GM12878 (cell line): ENCODE measurements at places on chromosomes 5 and 9. TPM values are rescaled to one million over a fixed set of nuclear protein-coding genes. Genes with fewer than 3 reads are reported as not detected.

GRCh38 chr9:128916204-128916603, 4.6 kb upstream of the PHYHD1 start:
- H3K4me3 ChIP-seq = no peak overlapping the region
- H3K36me3 ChIP-seq = peaks cover 3% of the 10 kb centered on the region; the same call in 1 of the 2 replicates
- H3K27me3 ChIP-seq = no peaks in the 10 kb centered on the region
- DNase-seq = no peak
- H3K4me1 ChIP-seq = no peaks in the 10 kb centered on the region

DNA sequence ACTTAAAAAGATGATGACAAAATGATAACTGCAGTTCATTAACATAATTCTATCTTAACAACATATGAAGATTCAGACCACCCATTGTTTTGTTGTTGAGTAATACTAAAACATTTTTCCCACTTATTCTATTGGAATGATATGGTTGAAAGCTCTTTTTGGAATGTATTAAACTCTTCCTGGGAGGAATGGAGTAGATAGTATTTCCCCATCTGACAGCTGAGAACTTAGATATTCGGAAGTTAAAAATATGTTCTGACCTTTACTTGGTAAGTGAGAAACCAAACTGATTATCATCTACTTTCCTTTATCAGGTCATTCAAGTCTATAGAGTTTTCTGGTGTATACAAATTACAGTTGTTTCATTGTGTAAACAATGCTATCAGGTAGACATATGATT, 452.9 kb downstream of the CSNK1G3 start:
- H3K4me3 ChIP-seq = no peak overlapping the region
- H3K36me3 ChIP-seq = no peaks in the 10 kb centered on the region

DNA sequence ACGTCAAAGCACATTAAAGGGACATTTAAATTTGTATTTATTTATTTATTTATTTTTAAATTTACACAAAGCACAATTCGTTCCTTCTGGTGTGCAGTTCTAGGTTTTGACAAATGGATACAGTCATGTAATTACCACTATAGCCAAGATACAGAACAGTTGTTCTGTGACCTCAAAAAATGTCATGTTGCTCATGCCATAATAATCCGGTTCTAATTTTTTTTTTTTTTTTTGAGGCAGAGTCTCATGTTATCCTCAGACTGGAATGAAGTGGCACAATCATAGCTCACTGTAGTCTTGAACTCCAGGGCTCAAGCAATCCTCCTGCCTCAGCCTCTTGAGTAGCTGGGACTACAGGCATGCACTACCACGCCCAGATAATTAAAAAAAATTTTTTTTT, 7.8 kb downstream of the IGFBPL1 start:
- no peaks in the 10 kb centered on the region for H3K4me1 ChIP-seq
- no peaks in the 10 kb centered on the region for H3K36me3 ChIP-seq
- DNase-seq = no peak
- no peak overlapping the region for H3K27ac ChIP-seq
- no peak overlapping the region for H3K4me3 ChIP-seq

GRCh38 chr9:83582029-83582428, 40.9 kb upstream of the IDNK start:
- H3K36me3 ChIP-seq = no peaks in the 10 kb centered on the region
- no peak overlapping the region for H3K27ac ChIP-seq
- H3K27me3 ChIP-seq = no peaks in the 10 kb centered on the region
- DNase-seq = no peak
- H3K4me3 ChIP-seq = no peak overlapping the region

DNA sequence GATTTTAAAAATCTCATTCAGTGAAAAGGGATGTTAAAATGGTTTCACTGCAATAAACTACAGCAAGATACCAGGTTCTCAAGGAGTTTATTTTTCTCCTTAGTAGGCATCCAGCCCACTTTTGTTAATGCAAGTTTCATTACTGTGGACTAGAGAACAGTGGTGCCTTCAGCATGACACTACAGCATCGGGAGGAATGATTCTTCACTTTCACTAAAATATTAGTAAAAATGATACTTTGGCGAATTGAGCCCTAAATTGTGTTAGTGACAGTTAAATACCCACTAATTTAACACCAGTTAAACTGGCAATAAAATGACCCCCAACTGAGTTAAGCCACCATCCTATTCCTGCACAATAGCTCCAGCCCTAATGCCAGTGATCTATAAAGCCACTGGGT, 152.2 kb upstream of the MPDZ start:
- no peak for DNase-seq
- no peak overlapping the region for H3K4me3 ChIP-seq
- H3K36me3 ChIP-seq = no peaks in the 10 kb centered on the region

DNA sequence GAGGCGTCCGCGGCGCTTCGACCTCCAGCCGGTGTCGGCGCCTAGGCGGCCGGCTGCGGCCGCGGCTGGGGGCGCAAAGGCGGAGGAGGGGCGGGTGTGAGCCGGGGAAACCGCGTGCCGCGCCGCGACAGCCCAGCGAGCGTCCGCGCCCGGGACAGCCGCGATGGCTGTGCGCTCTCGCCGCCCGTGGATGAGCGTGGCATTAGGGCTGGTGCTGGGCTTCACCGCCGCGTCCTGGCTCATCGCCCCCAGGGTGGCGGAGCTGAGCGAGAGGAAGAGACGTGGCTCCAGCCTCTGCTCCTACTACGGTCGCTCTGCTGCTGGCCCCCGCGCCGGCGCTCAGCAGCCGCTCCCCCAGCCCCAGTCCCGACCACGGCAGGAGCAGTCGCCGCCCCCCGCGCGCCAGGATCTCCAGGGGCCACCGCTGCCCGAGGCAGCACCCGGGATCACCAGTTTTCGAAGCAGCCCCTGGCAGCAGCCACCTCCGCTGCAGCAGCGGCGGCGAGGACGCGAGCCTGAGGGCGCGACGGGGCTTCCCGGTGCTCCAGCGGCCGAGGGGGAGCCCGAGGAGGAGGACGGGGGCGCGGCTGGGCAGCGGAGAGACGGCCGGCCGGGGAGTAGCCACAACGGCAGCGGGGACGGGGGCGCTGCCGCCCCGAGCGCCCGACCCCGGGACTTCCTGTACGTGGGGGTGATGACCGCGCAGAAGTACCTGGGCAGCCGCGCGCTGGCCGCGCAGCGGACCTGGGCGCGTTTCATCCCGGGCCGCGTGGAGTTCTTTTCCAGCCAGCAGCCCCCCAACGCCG, 605 bp downstream of the CHSY3 start:
- no peaks in the 10 kb centered on the region for H3K36me3 ChIP-seq
- peak overlapping the region; percentile 41; the same call in 1 of the 2 replicates for H3K4me3 ChIP-seq
- H3K4me1 ChIP-seq = no peaks in the 10 kb centered on the region
- H3K27me3 ChIP-seq = peaks cover 6% of the 10 kb centered on the region
- H3K27ac ChIP-seq = no peak overlapping the region
- no peak for DNase-seq

PDE6A gene
- not detected in 2 replicates for total RNA-seq

DNA sequence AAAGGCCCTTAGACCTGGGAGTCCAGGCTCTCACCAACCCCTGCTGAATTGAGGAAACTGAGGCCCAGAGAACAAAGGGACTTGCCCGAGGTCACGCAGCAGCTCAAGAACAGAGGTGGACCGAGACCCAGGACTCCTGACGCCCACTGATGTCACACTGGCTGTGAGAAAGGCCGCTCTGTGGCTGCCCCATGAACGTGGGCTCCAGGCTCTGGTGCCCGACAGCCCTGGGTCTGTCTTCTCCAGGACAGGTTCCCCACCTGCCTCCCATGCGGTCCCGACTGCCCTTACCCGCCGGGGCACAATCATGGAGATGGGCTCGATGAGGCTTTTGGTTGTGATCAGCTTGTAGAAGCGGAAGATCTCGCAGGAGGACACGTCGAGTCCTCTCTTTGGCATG, 9.3 kb upstream of the TRIM14 start:
- peaks cover 12% of the 10 kb centered on the region for H3K4me1 ChIP-seq
- no peak overlapping the region for H3K27ac ChIP-seq
- no peak overlapping the region for H3K4me3 ChIP-seq

PIP5K1B gene
- 14.5 and 16.2 TPM in 2 replicates for total RNA-seq

DNA sequence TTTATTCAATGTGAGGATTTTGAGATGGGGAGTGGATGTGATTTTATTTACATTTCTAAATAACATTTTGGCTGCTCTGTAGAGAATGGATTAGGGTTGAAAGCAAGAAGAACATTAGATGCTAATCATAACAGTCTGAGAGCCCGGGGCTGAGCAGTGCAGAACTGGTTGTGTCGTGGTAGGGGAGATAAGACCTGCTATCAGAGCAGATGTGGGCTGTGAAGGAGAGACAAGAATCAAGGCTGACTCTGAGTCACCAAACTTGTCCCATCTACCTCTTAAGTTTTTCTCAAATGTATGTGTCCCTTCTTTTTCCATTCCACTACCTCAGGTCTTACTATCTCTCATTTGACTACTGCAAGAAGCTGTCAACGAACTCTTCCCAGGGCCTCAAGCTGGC, 35.4 kb upstream of the SLC28A3 start:
- no peak overlapping the region for H3K4me3 ChIP-seq
- H3K36me3 ChIP-seq = no peaks in the 10 kb centered on the region
- H3K27ac ChIP-seq = no peak overlapping the region
- no peaks in the 10 kb centered on the region for H3K4me1 ChIP-seq
- no peak for DNase-seq
- H3K27me3 ChIP-seq = no peaks in the 10 kb centered on the region

DNA sequence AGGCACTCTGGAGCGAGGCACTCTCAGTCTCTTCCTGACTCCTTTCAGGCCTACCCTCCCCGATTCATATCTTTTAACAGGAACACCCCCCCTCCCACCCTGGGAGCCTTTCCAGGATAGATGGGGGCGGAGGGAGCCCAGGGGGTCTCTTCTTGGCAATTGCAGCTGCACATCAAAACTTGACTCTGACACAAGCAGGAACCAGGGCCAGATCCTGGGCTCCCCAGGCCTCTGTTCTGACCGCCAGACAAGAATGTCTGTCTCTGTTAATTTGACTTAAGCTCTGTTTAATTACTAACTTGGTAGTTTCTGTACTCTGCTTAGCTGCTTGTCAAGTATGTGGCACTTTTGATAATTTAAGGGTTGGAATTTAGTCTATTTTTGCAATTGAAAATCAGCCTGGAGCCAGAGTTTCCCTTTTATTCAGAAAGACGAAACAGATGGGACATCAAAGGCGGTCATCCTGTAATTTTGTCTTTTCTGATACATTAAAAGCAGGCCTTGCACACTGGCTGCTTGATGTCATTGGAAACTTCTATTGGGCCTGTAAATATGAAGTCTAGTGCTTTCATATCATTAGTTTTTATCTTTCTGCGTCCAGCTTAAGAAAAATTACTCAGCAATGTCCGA, 43.3 kb downstream of the ACTL7B start:
- H3K27ac ChIP-seq = no peak overlapping the region
- H3K36me3 ChIP-seq = no peaks in the 10 kb centered on the region
- DNase-seq = no peak
- H3K27me3 ChIP-seq = no peaks in the 10 kb centered on the region
